ENCODE measurements at places on chromosomes 12 and 14.
A peak's percentile ranks its signal among the peaks of the same experiment; 100 is the strongest.

DNA sequence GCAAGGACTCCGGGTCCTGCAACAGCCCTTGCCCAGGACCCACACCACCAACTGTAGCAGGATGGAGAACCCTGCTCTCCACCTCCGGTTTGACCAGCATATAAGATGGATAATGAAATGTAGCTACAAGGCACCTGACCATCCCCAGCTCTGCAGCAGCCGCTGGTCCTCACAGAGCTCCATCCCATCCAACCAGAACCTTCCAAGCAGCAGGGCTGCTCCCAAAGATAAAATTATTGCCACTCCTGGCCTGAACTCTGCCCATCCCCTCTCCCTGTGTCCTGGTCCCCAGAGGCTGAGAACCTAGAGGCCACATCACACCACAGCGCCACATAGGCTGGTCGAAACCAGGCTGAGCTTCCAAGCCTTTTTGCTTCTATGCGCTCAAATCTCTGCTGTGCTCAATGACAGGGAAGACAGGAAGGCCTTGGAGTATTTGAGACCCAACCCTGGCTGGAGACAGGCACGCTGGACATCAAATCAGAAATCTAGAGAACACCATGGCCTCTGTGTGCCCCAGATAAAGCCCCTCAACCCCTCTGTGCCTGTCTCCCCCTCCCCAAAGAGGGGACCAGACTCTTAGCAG is 4.2 kb downstream of the CDK2AP1 start:
- DNase-seq, result no peak

DNA sequence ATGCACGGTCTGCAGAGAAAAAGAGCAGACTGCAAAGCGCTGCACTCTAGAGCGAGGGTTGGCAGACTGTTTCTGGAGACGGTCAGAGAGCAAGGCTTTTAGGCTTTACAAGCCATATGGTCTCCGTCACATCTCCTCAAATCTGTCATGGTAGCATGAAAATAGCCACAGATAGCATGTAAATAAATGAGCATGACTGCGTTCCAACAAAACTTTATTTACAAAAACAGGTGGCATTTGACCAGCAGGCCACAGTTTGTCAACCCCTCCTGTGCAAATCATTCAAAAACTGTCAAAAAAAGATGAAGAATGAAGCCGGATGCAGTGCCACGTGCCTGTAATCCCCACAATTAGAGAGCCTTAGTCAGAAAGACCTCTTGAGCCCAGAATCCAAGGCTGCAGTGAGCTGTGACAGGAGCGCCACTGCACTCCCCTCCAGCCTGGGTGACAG is 18.9 kb downstream of the SYNE3 start:
- DNase-seq, result no peak

- no peak for DNase-seq
Observed at GRCh38 chr12:91326058-91327027, 143.7 kb upstream of the DCN start.

- peak; percentile 64 for DNase-seq
Observed at GRCh38 chr14:37544407-37544806, 50.6 kb downstream of the FOXA1 start.

DNA sequence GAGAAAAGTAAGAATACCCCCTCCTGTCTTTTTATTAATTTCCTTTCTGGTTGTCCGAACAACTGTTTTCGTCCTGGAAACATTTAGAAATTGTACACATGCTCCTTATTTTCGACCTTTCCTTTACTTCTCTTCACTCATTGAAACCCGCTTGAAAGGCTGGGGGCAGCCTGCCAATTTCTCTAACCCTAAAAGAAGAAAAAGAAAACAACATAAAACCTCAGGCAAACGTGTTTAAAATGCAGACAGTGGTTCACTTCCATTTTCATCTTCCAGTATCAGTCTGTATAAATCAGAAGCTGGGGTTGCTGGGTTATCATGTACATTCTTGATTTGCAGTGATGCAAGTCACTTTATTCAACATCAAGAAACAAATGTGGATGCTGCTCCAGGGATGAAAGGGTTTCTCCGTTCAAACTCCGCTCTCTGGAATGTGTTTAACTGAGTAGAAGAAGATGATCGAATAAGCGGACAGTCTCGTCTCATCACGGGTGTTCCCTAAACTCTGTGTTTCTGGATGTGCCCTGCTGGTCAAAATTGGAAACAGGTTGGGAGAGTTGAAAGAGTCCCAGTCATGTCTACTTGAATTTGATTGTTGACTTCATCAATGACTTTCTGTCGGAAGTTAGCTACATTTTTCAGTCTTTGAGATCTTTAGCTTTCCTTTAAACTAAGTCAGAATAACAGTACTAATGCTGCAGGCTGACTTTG is 1042.2 kb downstream of the BCL11B start:
- no peak for DNase-seq

GRCh38 chr14:68687746-68688145 is 105.1 kb downstream of the ZFP36L1 start:
- no peak for DNase-seq

DNA sequence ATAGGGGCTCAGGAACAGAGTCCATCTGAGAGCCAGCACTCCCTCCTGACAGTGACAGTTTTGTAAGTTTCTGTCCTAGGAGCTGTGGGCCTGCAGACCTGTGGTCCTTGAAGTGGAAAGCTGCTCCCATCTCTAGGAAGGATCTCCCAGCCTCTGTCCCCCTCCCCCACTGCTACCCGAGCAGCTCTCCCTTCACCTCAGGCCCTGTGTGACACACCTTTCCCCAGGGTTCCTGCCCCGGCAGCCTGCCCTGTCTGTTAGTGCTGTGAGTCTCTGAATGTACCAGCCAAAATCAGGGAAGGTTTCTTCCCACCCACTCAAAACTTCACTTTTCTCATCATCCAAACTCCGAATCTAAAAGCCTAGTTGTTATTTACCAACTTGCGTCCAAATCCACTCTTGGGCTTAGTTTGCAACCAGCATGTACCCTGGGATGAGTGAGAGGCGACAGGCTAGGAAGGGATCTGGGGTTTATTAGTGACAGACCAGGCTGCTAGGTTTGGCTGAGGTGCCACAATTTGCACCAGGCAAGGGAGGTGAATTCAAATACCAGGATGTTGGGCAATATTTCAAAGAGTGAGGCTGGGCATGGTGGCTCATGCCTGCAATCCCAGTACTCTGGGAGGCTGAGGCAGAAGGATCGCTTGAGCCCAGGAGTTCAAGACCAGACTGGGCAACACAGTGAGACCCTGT is 39.9 kb downstream of the NINJ2 start:
- no peak for DNase-seq

- no peak for DNase-seq
Observed at GRCh38 chr14:75234173-75235115, 44.2 kb upstream of the FOS start.

GRCh38 chr12:98332642-98333041 is 182.7 kb upstream of the TMPO start:
- DNase-seq, result no peak

DNA sequence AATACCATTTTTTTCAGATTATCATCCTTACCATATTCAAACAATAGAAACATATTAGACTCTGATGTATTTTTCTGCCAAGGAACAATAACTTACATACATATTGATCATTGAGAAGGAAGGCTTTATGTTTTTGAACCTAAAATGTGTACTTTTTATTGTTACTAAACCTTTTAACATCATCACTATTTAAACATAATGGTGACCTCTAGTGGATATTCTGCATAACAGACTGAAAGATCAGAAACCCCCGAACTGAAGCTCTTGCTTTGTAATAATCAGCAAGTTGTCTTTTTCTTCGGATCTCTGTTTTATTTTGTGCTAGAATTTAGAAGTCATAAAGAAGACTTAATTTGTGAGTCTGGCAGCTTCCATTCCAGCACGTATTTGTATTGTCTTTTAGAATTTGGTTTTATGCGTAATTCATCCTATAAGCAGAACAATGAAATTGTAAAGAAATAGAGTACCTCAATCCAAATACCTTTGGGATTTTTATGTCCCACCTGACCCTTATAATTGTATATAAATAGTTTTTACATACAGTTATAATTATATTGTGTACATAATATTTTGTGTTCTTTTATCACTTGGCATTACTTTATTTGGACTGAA is 125.9 kb upstream of the ATF1 start:
- DNase-seq, result no peak

- DNase-seq, result peak; percentile 42
Observed at GRCh38 chr12:2320841-2321240, 268.1 kb downstream of the CACNA1C start.

- no peak for DNase-seq
Observed at GRCh38 chr14:24284501-24285035, 13.2 kb upstream of the RABGGTA start.

GRCh38 chr14:61335671-61336275 is 14.4 kb downstream of the PRKCH start:
- no peak for DNase-seq

DNA sequence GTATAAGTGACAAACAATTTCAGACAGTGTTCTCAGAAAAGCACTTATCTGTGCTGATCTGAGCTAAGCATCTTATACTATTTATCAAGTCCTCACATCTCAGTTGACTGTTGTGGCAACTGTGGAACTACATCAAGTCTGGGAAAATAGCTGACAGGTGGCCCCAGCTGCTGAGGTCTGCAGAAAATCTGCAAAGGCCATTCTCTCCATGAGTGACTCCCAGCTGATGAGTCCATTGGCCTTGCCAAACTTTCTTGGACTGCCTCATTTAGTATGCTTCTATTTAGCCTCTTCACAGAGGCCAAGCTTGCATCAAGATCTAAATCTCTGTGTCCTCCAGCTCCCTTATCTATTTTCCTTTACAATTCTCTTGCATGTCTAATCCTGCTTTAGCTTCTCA is 174.5 kb upstream of the RBM19 start:
- no peak for DNase-seq

- DNase-seq, result no peak
Observed at GRCh38 chr14:93587330-93587729, 156.6 kb downstream of the UNC79 start.

- DNase-seq, result no peak
Observed at GRCh38 chr12:91210144-91210543, 27.5 kb upstream of the DCN start.

DNA sequence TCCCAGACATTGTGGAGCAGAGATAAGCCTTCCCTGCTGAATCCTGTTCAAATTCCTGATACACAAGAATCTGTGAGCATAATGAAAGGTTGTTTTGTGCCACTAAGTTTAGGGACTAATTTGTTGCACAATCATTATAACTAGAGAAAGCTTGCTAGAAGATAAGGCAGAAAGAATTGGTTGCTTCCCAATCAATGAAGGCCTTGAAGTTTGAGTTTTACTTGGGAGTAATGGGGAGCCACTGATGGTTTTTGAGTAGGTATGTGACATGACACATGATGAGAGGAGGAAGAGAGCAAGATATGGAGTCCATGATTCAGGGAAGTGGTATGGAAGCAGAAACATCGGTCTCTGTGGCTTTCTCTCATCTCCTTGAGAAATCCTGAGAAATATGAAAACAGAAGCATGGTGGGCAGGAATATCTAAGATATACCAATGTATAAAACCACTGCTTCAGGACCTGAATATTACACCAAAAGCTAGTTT is 13.3 kb upstream of the TCP11L2 start:
- DNase-seq, result no peak

- DNase-seq, result no peak
Observed at GRCh38 chr14:32345311-32345791, 16.3 kb downstream of the AKAP6 start.

- DNase-seq, result no peak
Observed at GRCh38 chr14:64209444-64210131, 84.6 kb downstream of the ESR2 start.

DNA sequence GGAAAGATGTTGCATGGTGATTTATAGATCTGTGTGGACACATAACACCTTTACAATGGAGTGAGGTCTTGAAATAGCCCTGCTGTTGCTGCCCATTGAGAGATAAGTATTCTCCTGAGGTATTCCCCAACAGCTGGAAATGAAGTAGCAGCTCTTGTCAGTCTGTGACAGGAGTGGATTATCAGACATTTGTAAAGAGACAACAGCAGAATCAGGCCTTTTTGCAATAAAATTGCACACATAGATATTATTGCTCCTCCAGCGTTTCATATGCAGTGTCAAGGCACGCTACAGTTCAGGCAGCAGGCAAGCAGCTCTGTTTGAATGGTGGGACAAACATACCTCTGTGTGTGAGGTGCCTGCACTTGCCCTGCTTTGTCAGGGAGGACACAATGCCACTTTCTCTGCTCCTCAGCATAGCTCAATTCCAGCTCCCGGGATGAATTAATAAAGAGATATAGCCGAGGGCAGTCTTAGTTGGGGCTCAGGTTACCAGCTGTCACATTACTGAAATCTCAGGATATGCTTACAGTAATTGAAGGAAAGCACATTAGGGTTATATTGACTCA is 49.4 kb downstream of the BICD1 start:
- DNase-seq, result no peak

DNA sequence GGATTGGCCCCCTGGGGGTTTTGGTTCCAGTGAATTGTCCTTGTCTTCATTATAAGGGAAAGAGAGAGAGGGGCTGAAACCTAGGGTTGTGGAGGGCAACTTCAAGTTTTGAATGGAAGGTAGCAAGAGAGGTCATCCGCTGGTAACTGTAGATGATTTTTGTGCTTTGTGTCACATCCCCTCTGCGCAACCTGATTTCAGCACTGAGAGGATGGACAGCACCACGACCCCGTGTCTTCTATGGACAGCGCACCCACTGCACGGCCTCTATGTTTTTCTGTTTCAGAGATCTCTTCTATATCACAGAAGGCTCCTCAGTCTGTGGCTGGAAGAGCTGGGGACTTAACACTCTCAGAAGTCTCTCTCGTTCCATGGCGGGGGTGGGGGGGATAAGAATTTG is 127.0 kb upstream of the RPH3A start:
- DNase-seq, result no peak

DNA sequence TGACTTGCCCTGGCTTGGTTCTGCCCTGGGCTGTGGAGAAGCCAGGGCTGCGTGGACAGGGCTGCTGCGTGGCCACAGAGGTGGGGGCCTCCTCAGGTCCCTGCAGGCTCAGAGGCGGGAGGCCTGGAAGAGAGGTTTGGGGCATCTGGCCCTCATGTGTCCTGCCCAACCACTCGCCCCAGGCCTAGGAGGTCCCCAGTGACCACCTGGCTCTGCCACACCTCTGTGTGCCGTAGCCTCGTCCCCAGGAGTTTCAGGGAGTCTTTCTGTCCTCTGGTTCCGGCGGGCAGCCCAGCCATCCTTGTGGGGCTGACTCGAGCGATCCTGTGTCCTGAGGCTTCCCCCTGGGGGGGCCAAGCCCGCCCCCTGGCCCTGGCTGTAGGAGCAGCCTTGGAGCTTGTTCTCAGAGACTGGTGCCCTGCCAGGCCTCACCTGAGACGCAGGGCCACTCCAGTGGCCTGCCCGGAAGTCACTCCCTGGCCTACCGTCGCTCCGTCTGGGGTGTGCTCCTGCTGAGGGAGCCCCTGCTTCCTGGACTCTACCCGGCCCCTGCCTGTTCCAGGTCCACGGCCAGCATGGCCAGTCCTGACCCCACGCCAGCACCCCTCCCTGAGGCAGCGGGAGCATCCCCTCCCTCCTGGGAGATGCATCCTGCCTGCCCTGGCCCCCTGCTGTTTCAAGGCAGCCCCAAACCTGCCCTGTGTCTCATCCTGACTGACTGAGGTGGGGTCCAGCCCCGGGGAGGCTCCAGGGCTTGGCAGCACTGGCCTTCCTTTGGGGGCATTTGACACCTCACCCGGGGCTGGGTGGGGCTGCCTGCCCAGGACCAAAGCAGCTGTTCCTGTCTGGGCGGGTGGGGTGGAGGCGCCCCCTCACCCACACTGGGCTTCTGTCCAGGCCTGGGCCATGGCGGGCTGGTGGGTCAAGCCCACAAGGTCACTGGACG is 13.9 kb downstream of the ASPG start:
- no peak for DNase-seq

GRCh38 chr12:46557539-46558373 is 185.2 kb upstream of the SLC38A2 start:
- no peak for DNase-seq

Measured in NCI-H1417 treated with DMSO at 0.1 percent for 48 hours (cell line).